Type B pancreatic cell (in vitro differentiated cells): ENCODE measurements at places on chromosomes 16 and 17. TPM values are rescaled to one million over a fixed set of nuclear protein-coding genes. Genes with fewer than 3 reads are reported as not detected.

- DNase-seq: no peak
These were observed 19.9 kb downstream of the SNX11 start for GRCh38 chr17:48127371-48128051.

DNA sequence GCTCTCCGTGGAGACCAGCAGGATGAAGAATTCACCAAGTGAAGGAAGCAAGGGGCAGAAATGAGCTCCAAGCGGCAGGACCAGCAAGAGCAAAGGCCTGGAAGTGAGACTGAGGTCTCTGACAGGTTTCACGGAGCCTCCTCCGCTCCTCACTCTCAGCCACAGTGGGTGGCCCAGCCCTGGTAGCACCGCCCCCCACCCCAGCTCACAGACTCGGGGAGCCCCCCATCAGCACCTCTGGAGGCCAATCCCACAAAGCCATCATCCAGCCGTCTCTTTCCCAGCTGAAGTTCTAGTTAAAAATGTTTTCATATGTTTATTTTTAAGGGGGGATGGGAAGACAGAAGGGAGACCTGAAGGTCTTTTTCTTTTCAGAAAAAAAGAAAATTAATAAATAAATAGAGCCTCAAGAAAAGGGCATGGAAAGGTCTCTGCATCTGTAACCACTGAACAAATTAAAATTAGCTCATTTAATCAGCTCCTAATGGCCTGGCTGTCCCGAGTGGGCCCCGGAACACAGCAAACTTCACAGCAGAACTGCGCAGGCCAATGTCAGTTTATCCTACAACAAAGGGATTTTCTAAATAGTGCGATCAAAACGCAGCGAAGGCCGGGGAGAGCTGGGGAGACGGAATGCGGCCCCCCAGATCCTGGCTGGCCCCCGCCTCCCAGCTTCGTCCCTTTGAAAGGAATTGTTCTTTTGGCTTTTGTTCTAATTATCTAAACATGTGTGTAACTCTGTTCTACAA lies 190.3 kb downstream of the ZNF423 start:
- no peak for DNase-seq

The SLFN13 gene
- total RNA-seq: 14.3 and 17.1 TPM in 2 replicates

- DNase-seq: no peak
These were observed 15.0 kb downstream of the LASP1NB start for GRCh38 chr17:38940404-38940803.

The FBXO39 gene
- total RNA-seq: 0.26 TPM in 1 of 2 replicates, not detected in the other

DNA sequence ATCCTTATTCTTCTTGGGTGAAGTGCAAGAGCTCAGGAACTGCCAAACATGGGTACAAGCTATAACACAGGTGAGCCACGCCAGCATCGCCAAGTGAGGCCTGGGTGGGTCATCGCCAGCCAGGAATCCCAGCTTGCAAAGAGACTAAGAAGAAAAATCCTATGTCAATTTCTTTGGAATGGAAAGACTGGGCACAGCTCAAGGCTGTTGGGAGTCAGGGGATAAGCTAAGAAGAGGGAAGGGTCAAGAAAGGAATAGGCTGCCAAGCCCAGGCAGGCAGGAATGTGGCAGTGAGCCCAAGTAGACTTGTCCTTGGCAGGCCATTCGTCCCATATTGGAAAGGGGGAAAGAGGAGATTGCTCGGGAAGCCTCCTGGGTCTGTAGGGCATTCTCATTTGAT lies 191.4 kb upstream of the CDH5 start:
- DNase-seq: no peak

The CCT6B gene
- total RNA-seq: 1.5 and 1.8 TPM in 2 replicates

DNA sequence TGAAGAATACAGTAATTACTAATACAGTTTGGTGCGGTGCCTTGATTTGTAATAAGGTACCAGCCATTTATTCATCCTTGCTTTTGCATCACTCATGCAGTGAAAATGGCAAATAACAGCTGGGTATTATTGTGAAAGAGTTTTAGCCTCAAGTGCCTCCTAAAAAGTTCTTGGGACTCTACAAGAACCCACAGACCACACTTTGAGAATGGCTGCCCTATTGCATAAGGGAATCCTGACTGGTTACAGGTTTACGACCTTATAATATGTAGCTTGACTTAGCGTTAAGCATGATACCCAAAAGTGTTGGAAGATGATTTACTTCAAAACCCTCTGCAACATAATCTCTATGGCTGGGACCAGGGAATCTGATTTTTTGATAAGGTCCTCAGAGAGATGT lies 4.2 kb downstream of the MYH13 start:
- no peak for DNase-seq

GRCh38 chr16:66516808-66517585 lies 32.9 kb downstream of the TK2 start:
- no peak for DNase-seq

- DNase-seq: no peak
These were observed 1.5 kb downstream of the HOXB4 start for GRCh38 chr17:48576479-48577309.

DNA sequence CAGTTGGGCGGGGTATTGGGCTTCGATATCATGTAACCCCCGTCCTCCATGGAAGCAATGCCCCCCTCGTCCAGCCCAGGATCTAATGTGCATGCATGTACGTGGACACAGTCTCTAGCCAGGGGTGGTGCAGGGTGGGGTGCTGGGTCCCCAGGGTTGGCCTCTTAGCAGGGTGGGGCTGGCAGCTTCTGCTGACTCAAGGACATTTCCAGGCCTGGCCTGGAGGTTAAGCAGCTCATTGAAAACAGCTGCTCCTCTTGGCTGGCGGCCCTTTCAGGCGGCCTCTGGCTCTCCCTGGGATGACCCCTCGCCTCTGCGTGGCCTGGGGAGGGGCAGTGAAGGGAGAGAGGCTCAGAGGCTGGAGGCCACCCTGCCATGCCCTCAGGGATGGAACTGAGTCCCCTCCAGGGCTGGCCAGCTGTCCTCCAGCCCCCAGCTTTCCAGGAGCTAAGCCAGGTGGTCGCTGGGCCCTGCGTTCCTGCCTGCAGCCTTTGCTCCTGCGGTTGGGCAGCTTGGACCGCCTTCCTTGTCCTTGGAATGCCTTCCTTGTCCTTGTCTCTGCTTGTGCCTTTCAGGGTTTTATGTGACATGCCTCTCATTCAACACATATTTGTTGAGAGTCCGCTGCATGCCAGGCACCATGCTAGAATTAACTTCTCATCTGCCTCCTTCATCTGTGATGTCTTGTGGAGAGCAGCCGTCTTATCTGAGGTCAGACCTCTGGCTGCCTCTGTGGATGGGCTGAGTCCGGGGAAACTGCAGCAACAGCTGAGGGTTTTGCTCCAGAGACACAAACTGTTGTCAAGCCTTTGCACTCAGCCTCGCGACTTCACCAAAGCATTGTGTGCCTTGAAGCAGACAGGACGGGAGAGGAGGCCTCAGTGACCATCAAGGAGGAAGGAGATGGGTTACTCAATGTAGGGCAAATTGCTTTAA lies 26.6 kb downstream of the MRC2 start:
- DNase-seq: no peak

- DNase-seq: no peak
These were observed 22.4 kb upstream of the SEC14L1 start for GRCh38 chr17:77118251-77118928.

DNA sequence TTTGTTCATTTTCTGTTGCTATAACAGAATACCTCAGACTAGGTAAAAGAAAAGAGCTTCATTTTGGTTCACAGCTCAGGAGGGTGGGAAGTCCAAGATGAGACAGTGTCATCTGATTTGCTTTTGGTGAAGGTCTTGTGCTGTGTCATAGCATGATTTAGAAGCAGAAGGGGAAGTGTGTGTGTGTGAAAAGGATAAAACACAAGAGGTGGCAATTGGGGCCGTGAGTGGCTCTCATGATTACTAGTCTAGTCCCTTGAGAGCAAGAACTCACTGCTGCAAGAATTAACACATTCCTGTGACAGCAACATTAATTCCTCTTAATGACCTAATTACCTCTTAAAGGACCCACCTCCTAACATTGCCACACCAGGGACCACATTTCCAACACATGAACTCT lies 8.3 kb downstream of the SLC35G3 start:
- no peak for DNase-seq

DNA sequence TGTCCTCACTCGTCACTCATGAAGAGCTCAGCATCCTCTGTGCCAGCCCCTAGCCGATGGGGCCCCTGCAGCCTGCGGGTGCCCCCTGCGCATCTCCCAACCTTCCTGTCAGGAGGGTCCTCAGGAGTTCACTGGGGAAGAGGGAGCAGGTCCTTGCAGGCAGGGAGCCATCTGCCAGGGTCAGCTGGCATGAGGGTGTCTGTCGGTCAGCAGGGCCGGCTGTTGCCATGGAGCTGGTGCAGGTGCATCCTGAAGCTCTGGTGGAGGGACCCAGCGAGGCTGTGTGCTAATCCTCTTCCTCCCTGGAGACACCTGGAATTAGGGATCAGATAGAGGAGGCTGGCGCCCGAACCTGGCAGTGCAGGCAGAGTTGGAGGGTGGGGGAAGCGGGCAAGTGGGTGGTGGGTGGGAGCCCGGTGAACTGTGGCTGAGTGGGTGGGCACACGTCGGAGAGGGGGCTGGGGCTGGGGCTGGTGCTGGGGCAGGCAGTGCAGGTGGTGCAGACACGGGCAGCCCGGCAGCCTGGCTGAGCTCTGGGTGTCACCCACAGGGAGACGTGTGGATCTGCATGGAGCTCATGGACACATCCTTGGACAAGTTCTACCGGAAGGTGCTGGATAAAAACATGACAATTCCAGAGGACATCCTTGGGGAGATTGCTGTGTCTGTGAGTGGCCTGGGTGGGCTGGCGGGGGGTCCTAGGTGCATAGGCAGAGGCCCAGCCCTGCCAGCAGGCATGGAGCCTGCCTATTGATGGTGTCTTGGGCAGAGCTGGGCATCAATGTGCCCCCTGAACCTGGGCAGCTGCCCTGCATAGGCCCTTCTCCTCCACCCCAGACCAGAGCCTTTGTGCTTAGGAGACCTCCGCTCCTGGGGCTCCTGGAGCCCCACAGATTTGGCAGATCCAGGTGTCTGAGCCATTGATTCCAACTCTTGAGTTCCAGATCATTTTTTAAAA lies 17.4 kb downstream of the MAP2K3 start:
- DNase-seq: no peak

GRCh38 chr17:12727076-12727760 lies 61.5 kb downstream of the MYOCD start:
- DNase-seq: no peak

- DNase-seq: no peak
These were observed 21.1 kb downstream of the MARF1 start for GRCh38 chr16:15621889-15622288.

DNA sequence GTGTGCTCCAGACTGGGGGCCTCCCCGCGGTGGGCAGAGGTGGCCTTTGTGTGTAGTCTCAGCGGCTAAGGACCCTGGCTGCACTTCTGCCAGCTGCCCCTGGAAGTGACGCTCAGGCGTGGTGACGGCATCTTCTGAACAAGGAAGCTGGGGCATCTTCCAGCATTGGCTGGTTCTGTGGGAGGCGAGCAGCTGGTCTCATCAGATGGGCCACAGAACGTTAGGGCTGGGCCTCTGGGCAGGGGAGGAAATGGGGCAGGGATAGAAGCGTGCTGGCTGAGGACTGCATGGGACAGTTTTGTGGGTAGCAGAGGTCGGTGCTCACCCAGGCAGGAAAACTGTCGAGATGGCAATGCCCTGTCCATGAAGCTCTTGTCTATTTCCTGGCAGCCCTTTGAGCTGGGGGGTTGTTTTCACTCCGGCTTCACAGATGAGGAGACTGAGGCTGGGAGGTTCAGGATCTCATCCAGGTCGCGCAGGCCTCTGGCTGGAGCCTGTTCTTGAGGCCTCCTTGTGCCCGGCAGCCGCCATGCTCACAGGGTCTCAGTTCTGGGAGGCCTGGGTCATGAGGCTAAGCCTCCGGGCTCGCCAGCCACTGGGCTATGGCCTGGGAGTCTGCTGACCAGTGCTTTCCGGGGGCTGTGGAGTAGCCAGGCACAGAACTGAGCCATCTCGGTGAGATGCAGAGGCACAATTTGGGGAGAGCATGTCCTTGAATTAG lies 16.3 kb downstream of the IRF8 start:
- DNase-seq: no peak

DNA sequence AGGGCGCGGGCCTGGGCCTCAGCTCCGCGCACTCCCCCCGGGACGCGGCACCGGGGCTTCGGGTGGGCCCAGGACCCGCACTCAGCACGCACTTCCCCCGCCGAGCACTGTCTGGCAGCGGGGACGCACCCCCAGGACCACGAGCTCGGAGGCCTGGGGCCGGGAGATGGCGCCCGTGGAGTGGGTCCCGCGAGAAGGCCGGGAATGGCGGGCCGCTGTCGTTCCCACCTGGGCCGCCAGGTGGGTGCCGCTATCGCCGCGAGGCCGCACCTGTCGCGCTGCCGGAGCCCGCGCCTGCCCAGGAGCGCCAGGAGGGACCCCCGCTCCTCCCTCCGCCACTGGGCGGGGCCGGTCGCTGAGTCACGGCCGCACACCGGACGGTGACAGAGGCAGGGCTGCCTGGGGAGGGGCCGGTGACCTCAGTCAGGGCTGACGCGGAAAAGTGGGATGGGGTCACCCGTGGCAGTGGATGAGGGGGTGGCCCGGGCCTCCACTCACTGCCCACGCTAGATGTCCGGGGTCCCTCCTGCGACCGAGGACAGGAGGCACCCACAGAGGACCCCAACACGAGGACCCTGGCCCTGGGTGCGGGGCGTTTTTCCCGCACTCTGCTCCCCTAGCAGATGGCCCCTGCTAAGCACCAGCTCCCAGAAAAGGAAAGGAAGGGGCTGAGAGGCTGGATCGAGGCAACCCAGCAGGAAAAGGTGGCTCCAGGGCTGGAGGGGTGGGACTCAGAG lies 6.9 kb upstream of the ACTG1 start:
- DNase-seq: no peak

- no peak for DNase-seq
These were observed 775 bp downstream of the PRPSAP2 start for GRCh38 chr17:18858567-18859245.

- no peak for DNase-seq
These were observed 36.6 kb downstream of the ARHGAP23 start for GRCh38 chr17:38464723-38465390.

The SP2 gene
- total RNA-seq: 16.9 and 22.0 TPM in 2 replicates

DNA sequence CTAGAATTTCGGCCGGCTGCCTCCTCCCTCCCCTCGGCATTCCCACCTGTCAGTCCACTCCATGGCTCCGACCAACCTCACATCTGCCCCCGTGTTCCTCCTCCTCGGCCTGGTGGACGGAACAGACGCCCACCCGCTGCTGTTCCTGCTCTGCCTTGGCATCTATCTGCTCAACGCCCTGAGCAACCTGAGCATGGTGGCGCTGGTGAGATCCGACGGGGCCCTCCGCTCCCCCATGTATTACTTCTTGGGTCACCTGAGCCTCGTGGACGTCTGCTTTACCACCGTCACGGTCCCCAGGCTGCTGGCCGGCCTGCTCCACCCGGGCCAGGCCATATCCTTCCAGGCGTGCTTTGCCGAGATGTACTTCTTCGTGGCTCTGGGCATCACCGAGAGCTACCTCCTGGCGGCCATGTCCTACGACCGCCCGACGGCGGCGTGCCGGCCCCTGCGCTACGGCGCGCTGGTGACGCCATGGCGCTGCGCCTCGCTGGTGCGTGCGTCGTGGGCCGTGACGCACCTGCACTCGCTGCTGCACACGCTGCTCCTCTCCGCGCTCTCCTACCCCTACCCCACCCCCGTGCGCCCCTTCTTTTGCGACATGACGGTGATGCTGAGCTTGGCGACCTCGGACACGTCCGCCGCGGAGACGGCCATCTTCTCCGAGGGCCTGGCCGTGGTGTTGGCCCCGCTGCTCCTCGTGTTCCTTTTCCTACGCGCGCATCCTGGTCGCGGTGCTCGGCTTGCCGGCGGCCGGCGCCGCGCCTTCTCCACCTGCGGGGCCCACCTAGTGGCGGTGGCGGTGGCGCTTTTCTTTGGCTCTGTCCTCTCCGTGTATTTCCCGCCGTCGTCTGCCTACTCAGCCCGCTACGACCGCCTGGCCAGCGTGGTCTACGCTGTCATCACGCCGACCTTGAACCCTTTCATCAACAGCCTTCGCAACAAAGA lies at the start of gene OR3A2:
OR3A2 (minus strand) TSS at position 440 of the 948 bp plus-strand sequence.
- DNase-seq: no peak
